ENCODE measurements at places on chromosomes 6 and 20. TPM values are rescaled to one million over a fixed set of nuclear protein-coding genes. Genes with fewer than 3 reads are reported as not detected.

DNA sequence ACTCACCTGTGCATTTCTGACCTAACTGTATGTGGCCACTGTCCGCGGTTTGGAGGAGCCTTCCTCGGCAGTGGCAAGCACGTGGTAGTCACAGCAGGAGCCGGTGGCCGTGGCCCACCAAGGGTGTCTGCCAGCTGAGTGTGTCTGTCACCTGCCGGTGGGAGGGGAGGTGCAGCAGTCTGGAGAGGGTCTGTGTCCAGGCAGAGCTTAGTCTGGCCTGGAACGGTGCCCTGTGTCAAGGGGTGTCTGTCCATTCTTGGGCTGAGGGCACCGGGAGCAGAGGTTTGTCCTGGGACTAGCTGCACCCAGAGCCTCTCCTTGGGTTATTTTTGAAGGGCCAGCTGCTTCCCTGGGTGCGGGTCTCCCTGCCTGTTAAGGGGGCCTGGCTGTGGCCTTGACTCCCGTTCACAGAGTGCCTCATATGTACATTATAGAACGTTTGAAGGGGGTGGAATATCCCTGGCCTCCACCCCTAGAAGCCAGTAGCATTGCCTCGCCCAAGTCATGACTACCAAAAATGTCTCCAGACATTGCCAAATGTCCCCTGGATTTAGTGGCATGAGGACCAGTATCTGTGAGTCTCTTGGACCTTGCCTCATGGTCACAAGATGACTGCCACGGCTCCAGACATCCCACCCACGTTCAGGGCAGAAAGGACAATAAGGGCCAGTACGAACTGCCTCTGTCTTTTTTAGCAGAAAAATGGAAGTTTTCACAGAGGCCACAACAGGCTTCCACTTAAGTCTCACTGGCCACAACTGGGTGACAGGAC lies 5.2 kb downstream of the RBM38 start:
- DNase-seq, result no peak

DNA sequence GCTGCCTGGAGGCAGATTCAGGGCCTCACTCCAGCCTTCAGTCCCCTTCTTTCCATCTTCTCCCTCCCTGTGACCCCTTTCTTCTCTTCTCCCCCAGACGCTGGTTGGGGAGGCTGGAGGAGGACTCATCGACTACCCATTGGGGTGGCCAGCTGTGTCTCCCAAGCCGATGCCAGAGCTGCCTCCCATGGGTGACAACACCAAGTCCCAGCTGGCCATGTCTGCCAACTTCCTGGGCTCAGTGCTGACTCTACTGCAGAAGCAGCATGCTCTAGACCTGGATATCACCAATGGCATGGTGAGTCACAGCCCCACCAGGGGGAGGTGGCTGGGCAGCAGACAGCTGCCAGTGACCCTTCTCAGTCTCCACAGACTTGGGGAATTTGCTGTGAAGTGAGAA lies 12.9 kb downstream of the BPIFB4 start:
- DNase-seq, result no peak

GRCh38 chr6:127032971-127033370 lies 85.5 kb upstream of the RSPO3 start:
- DNase-seq, result no peak

- no peak for DNase-seq
Measured at GRCh38 chr20:44810391-44811149, at the start of gene RIMS4. Gene RIMS4, minus strand, starts transcription at chr20:44810546. Its CDS starts 275 bp downstream, at chr20:44810271.

GRCh38 chr6:78910010-78910409 lies 42.7 kb downstream of the IRAK1BP1 start:
- no peak for DNase-seq

- DNase-seq, result peak; percentile 46
Measured at GRCh38 chr6:6556738-6557503, 31.6 kb upstream of the LY86 start.

GRCh38 chr6:119132261-119132981 lies 54.0 kb upstream of the FAM184A start:
- DNase-seq, result no peak

DNA sequence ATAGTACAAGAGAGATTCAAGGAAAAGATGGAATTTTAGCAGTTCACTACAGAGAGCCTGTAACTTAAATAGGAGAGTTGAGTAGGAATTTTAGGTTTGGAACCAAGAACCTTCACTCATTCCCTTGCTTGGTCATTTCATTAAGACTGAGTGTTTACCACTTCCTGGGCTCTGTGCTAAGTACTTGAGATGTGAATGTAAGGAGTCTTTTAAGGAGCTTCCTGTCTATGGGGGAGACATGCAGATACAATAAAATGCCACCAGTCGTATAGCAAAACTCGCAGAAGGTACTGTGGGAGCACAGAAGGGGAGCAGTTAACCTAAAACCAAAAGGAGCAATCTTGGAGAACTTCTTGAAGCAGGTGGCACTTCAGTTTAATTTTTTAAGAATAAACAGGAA lies 204.2 kb downstream of the SLC24A3 start:
- no peak for DNase-seq

The HTR1B gene
- total RNA-seq, result not detected

The ARMH2 gene
- not detected for total RNA-seq

The RNF39 gene
- total RNA-seq, result not detected

The STMND1 gene
- total RNA-seq, result not detected

The DEFB132 gene
- total RNA-seq, result not detected

The RPS6KA2 gene
- 28.1 TPM for total RNA-seq

The NKX2-4 gene
- not detected for total RNA-seq

The MUC22 gene
- total RNA-seq, result not detected

The ARFGEF2 gene
- total RNA-seq, result 23.3 TPM

The SNX9 gene
- total RNA-seq, result 83.5 TPM

All from activated T-cell treated with anti-CD3 and anti-CD28 coated beads, Interleukin-2, amount 50 U/mL, for 72 hours (primary cell).